ENCODE measurements at places on chromosomes 5 and 9. TPM values are rescaled to one million over a fixed set of nuclear protein-coding genes. Genes with fewer than 3 reads are reported as not detected.

GRCh38 chr9:125513303-125513667 is 193.7 kb downstream of the MAPKAP1 start:
- no peak for DNase-seq

DNA sequence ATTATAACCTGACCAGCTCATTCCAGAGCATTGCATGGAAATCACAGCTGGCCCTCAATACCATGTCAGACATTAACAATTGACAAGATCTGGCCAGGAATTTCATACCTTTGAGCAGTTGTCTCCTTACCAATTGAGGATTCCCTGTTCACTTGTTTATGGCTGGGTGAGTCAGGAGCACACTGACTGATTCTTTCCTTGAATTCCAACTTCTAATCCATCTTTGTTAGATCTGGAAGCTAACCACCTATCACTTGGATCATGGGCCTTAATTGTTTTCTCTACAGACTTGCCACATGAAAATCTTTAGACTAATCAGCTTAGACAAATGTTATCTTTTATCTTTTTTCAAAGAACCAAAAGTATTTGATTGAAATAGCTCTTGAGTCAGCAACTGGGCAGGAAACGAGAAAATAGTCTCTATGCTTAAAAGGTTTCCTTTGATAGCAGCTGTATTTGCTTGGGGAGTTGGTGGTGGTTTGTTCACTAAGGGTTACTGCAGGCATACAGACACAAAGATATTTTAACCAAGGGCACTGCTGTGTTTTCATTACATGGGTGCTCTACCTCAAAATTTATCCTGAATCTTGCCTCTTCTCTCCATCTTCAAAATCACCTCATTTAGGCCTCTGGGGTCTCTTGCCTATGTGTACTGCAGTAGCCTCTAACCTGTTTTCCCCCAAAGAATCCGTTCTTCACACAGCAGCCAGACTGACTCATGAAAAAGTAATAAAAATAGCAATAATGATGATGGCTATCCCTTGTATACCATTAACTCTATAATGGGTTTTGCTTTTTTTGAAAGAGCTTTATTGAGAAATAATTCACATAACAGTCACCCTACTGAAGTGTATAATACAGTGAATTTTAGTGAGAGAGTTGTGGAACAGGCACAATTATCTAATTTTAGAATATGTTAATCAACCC is 197.0 kb upstream of the NMUR2 start:
- no peak for DNase-seq

Gene ADAMTSL2
- 0.09 TPM for total RNA-seq

Gene TMEM252
- total RNA-seq, result not detected

Gene EQTN
- not detected for total RNA-seq

Gene CD72
- 4.4 TPM for total RNA-seq
